CD4-positive, alpha-beta T cell treated with Interleukin-21 for 1 hour (primary cell): ENCODE measurements at places on chromosomes 1 and 21.

DNA sequence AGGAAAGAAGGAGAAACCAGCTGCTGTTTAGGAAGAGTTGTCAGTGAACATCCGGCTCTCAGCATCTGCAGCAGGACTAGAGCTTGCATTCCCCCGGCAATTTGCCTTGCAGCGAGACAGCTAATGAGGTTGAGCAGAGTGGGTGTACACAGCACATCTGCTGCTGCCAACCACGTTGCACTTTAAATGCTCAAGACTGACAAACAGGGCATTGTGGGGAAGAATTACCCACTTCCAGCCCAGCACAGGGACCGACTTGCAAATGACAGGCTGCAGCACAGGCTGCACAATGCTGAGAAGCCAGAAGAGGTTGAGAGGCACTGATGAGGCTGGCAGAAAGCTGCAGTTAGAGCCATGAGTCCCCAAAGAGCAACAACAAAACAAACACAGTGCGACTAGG lies 47.5 kb upstream of the PLA2G2C start:
- DNase-seq: no peak

DNA sequence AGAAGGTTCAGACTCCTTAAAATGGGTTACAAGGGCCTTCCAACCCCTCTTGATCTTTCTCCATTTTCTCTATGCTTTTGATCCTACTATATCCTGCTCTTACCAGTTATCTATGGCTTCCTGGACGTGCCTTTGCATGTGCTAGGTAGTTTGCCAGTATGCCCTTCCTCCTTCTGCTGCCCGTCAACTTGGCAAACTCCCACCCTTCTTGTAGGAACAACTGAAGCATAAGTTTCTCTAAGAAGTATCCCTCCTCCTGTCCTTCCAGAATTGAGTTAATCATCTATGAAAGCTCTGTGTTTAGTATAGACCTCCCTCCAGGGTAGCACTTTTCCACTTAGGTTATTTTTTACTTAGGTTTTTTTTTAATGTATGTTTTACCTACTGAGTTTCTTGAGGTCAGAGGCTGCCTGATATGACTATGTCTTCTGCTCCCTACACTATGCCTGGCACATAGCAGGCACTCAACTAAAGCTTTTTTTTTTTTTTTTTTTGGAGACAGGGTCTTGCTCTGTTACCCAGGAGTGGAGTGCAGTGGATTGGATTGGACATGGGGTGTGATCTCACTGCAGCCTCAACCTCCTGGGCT lies 10.0 kb upstream of the IGSF3 start:
- no peak for DNase-seq

DNA sequence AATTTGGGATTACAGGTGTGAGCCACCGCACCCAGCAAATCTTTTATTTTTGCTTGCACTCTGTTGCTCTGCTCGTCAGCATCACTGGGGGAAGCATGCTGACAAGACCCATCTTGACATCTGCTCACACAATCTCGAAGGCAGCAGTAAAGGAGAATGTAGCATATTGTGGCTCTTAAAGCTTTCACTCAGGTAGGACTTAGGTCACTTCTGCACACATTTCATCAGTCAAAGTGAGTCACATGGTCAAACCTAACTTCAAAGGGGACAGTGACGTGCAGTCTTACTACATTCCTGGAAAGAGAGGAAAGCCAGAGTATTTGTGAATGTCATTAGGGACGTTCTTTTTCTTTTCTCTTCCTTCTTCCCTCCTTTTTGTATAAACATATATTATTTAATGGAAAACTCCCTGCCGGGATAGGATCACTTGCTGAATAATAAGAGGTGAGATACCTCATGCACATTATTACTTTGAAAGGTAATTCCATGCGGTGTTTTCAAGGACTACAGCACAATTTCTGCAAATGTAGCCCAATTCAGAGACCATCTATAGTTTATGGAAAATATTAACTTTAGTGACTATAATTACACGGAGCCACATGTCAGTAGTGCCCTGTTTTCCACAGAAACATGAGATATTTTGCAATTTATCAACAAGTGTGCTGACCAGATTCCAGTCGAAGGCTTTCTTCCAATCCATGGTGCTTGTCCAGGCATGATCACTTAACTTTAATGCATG lies 19.3 kb upstream of the ACBD6 start:
- no peak for DNase-seq

DNA sequence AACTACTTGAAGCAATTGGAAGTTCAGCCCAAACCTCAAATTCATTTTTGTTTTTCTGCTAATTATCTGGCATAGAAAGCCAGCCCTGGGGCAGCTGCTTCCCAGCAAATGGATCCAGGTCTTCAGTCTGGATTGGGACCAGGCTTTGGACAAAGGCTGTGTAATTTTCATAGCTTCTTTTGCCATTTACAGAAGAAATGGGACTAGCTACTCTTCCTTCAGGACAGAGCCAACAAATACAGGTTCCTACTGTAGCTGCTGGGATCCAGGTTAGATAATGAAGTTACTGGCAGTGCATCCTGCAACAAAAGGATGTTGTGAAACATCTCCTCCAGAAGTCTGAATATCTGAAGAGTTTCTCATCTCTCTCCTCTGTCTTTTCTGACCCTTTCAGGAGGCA lies 171.5 kb upstream of the CAMK1G start:
- no peak for DNase-seq

DNA sequence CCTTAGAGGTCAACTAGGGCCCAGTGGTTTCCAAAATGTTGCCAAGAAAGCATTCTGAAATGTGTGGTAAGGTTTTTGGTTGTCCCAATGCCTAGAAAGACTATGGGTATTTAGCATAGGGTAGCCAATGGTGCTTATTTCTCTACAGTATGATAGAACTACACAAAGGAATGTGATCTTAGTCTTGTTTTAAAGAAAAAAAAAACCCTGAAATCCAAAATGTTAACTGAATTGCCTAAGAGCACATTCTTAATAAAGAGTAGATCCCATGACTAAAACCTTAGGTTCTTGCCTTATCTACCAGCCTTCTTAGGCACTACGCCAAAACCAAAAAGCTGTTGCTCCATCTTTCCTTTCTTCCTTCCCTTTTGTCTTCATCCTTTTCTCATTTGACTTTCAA lies 428.2 kb downstream of the MRPL39 start:
- DNase-seq: no peak

GRCh38 chr1:177181280-177181630 lies 10.5 kb downstream of the BRINP2 start:
- no peak for DNase-seq

DNA sequence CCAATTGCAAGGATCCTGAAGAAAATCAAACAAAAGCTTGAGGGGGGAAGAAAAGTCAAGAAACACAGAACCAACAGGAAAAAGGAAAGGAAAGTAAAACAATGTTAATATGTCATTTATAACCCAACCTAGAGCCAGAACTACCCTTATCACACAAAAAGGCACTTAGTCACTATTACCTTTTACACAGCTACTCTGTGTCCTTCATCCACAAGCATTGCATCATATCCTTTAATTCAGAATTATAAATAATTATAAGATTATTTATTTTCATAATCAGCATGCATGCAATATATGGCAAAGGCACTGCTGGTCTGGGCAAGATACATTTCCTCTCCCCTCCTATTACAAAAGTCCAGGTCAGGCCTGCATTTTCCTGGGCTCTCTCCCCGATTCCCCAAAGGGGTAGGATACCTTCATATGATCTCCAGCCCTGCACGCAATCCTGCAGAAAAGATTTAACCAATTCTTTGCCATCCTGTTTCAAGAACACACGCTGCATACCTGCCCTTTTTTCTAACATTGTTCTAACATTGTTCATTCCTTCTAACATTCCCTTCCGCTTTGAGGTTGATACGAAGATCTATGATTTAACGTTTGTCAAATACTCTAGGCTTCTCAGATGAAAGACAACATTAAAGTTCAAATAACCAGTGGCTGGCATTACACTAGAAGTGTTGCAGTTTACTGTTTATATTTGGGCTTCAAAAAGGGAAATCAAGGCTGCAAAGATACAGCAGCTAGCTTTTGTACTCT lies 4.3 kb downstream of the PTPN14 start:
- DNase-seq: no peak

GRCh38 chr21:25573409-25574206 lies 33.7 kb downstream of the MRPL39 start:
- peak; percentile 75 for DNase-seq

GRCh38 chr1:15656464-15656863 lies 27.7 kb upstream of the PLEKHM2 start:
- DNase-seq: no peak

DNA sequence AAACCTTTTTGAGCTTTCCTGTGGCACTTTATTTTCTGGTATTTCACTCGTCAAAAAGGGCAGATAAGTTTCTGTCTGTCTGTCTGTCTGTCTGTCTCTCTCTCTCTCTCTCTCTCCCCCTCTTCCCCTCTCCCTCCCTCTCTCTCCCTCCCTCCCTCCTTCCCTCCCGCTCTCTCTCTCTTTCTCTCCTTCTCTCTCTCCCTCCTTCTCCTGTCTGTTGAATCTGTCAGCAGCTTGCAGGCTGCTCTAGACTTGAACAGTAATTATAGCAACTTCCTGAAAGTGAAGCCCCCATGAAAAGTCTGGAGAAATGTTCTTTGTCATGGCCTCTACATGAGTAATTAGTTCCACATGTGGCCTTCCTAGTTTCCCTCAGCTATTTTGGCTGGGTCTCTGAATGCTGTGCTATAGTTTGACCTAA lies 275.2 kb upstream of the C1orf105 start:
- no peak for DNase-seq

- DNase-seq: no peak
Measured at GRCh38 chr1:48644905-48645605, 131.6 kb downstream of the BEND5 start.

- no peak for DNase-seq
Measured at GRCh38 chr1:27005648-27006496, 6.8 kb downstream of the TENT5B start.

GRCh38 chr1:62384276-62385005 lies 52.4 kb upstream of the USP1 start:
- DNase-seq: no peak

DNA sequence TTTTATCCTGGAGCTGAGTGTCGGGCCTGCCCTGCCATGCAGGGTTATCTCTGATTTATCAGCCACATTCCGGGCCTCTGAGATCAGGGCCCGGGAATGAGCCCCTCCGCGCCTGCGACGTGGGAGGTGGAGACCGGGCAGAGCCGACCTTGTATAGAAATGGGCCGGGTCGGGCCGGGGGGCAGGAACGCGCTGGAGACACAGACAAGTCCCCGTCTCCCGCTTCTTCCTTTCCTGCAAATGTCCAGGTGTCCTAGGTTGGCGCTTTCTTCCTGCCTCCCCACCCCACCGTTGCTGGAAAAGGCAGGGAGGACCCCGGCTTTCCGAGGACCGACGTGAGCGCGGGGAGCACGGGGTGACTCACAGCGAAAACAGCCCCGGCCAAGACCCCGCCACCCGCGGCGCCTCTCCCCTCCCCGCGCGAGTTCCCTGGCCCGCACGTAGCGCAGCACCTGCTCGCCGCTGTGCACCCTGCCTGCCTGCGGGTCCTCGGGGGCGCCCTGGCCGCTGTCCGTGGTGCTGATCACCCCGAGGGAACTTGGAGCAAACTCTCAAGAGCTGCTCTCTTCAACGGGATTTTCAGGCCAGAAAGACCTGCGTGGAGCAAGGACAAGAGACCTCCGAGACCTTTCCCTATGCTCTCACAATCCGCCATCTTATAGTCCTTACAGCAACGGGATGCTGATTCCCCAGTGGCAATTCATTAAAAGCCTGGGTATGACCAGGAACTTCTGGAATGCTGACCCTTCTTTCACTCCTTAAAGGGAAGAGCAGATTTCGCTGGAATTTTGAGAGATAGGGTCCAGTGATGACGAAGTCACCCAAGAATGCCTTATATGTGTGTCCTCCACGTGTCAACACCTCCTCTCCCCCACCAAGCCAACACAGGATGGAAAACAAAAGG lies 475 bp upstream of the NPPB start:
- peak; percentile 58 for DNase-seq

GRCh38 chr21:42306366-42307035 lies 8.7 kb downstream of the TFF3 start:
- DNase-seq: no peak

DNA sequence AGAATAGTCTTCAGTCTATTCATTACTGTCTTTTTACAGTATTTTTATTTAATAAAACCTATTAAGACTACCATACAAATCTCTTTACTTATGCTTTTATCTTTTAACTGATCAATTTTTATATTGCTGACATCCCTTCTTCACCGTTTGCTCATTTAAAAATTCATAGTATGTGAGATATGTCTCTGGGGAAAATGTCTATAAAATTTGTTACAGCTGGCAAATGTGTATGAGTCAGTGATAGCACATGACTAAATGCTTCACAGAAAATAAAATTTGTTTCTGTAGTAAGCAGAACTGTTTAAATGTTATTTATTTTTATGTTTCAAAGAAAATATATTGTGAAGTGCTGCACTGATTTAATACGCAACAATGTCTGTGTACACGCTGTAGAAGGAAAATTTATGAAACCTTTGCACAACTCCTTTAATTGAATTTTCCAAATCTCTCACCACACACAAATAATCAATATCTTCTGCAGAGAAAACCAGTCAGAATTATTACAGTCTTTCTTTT lies 74.2 kb downstream of the ITGB3BP start:
- no peak for DNase-seq

- DNase-seq: no peak
Measured at GRCh38 chr1:175089136-175089718, 21.6 kb downstream of the TNN start.

DNA sequence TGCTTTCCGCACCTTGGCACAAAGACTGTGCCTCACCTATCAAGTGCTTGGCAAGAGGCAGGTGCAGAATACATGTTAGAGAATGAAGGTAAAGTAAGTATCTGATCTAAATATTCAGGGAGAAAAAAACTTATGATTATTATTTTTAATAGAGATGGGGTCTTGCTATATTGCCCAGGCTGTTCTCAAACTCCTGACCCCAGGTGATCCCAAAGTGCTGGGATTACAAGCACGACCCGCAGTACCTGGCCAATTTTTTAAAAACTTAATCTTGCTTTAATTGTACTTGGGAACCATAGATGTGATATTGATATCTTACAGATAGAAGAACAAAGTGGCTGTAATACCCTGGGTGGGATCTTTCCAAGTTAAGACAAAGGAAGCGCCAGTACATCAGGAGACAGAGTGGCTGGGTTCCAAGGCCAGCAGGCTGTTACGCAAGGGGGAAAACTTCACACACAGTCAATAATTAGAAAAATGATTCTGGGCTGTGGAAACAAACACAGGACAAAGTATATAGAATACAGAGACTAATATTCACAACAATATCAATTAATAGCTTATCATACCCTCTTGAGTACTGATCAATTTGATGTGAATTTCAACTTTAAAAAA lies 58.6 kb upstream of the ATP1A1 start:
- DNase-seq: no peak

- no peak for DNase-seq
Measured at GRCh38 chr1:162566870-162567269, 5.3 kb downstream of the UAP1 start.
